ENCODE measurements at places on chromosomes 11 and 22.
A peak's percentile ranks its signal among the peaks of the same experiment; 100 is the strongest.

- no peak for DNase-seq
Measured at GRCh38 chr11:73759610-73760134, 1.2 kb downstream of the RAB6A start.

DNA sequence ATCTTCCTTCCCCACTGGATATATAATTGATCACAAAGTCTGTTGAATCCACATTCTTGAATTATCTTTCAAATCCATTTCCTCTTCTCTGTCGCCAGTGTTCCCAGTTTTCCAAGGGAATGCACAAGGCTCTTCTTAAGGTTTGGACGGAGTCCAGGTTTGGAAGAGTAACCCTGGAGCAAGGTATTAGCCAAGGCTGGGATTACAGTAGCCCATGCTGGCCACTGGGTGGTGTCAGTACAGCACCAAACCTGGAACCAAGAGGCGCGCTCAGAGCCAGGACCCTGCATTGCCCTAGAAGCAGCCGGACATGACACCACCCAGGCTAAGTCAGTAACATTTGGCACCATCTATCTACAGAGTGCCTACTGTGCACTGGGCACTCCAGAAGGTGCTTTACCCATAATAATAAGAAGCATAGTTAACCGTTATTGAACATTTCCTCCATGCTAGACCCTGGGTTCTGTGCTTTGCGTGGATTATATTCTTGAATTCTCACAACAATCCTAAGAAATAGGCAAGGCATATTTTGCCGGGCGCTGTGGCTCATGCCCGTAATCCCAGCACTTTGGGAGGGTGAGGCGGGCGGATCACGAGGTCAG lies 48.0 kb upstream of the CLPB start:
- DNase-seq = peak; percentile 73

DNA sequence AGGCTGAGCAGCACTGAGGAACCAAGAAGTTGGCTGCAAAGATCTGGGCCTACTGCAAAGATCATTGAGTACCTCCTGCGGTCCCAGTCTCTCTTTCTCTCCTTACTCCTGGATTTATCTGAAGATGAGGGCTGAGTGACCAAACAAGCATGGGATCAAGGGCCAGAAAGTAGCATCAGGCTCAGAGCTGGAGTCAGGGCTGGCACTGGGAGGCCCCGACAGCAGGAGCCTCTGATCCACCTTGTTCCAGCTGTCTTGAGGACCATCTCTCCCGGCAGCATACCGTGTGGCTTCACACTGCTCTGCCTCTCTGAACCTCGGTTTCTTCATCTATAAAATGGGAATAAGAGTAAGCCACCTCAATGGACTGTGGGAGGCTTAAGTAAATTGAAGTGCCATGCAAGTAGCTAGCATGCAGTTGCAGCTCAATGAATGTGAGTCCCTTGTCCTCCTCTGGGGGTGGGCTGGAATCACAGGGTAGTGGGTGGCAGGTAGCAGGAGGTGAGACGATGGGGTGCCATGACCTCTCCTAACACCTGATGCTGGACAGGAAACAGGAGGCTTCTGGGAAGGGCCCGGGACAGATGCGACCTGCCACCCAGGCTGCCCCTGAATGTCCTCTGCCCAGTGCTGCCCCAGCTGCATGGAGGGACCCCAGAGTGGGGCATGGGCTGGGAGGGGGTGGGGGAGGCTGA lies 52.5 kb upstream of the PRDM11 start:
- no peak for DNase-seq

DNA sequence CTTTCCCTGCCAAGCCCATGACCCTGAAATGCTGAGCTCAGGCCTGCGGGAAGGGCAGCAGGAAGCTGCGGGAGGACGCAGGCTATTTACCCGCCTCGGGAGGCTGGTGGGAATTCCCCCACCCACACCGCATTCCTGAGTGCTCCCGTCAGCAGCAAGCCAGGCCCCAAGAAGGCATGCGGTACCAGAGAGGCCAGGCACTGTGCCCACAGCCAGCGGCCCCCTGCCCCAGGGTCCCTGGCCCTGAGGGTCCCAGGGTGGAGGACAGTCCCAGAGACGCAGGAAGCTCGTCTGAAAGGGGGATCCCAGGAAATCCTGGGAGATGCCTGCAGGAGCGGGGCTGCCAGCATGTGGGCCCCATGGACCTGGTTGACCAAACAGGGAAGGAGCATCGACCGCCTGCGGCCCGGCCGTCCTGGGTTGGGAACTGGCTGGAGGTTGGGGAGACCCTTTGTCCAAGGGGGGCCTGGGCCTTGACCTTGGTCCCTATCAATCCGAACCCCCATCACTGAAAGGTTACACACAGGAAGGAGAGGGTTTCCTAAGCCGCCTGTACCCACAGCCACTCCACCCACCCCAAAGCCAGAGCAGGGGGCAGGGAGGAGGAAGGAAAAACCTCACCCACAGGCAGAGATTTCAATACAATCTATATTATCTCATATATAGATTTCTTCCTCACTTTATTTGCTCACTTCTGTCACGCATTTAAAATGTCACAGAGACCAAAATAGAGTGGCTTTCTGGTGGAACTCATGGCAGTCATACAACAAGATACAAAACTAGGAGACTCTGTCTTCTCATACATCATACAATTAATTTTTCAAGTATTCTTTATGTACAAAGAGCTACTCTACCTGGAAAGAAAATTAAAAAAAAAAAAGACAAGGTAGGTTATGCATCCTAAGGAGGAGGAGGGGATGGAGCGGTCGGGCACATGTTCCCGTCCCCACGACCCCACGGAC lies 17.1 kb downstream of the MAFF start:
- DNase-seq = no peak

GRCh38 chr11:128506356-128506755 lies 81.0 kb downstream of the ETS1 start:
- no peak for DNase-seq

- peak; percentile 34 for DNase-seq
Measured at GRCh38 chr11:72233056-72233772, 8.6 kb downstream of the INPPL1 start.

DNA sequence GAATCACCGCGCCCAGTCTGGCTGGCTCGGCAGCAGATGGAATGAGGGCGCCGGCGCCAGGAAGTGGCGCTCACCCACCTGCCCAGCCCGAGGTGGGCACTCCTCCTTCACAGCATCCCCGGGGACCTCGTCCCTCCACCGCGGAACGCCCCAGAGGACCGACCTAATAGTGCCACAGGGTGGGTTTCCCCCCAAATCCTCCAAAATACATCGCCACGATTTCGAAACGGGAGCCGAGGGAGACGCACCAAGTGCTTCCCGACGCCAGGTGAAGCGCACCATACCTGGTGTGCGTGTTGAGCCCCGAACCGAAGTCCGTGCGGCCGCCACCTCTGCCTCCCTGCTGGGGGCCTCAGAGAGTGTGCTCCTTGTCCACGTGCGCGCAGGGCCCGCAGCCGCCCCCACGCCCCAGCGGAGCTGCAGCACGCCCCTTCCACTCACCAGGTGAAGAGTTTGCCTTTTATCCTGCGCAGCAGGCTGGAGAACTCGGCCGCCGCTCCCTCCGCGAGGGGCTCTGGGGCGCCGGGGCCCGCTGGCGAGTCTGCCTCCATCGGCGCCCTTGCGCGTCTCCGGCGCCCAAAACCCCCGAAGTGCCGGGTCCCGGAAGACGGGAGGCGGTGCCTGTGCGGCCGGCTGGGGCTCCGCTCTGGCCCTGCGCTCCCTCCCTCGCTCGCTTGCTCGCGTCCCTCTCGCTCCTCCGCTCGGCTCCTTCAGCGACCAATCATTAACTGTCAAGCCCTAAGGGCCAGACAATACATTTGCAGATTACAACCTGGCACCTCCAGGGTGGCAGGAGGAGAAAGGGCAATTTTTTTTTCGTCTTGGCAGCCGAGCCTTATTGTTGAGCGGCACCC lies at the start of gene SLC35F2:
SLC35F2 (minus strand) TSS at position 571 of the 854 bp plus-strand sequence; CDS start at position 551, 20 bp downstream.
- DNase-seq = peak; percentile 83

DNA sequence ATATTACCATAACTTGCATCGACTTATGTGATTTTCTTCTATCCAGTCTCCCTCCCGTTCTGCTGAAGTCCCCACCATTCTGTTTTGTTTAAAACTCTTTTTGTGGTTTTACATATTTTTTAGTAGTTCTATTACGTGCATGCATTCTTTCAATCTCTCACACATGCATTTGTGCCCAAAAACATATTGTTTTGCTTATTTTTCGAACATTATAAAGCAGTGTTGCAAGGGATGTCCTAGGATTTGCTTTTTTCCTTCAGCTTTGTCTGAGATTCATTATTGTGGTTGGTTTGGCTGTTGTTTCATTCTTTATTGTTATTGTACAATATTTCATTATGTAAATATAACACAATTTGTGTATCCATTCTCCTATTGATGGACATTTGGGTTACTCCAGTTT lies 235.7 kb downstream of the DYNC2H1 start:
- DNase-seq = no peak

DNA sequence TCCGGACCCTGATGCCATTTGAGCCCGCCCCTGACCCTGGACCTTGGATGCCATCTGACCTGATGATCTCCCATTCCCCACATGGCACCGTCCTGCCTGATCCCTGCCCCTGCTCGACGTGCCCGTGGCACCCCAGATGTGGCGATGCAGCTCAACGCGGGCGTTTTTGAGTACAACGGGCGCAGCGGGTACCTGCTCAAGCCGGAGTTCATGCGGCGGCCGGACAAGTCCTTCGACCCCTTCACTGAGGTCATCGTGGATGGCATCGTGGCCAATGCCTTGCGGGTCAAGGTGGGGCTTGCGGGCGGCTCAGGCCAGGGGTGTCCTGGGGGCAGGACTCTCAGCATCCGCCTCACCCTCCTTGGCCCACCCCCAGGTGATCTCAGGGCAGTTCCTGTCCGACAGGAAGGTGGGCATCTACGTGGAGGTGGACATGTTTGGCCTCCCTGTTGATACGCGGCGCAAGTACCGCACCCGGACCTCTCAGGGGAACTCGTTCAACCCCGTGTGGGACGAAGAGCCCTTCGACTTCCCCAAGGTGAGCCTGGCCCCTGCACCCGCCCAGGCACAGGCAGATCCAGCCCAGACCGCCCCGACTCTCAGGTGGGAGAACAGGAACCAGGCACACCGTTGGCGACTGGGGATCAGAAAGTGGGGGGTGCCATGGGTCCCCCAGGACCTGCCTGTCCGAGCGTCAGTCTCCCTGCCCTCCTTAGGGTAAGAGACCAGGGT lies 11.1 kb downstream of the PLCB3 start:
- no peak for DNase-seq

DNA sequence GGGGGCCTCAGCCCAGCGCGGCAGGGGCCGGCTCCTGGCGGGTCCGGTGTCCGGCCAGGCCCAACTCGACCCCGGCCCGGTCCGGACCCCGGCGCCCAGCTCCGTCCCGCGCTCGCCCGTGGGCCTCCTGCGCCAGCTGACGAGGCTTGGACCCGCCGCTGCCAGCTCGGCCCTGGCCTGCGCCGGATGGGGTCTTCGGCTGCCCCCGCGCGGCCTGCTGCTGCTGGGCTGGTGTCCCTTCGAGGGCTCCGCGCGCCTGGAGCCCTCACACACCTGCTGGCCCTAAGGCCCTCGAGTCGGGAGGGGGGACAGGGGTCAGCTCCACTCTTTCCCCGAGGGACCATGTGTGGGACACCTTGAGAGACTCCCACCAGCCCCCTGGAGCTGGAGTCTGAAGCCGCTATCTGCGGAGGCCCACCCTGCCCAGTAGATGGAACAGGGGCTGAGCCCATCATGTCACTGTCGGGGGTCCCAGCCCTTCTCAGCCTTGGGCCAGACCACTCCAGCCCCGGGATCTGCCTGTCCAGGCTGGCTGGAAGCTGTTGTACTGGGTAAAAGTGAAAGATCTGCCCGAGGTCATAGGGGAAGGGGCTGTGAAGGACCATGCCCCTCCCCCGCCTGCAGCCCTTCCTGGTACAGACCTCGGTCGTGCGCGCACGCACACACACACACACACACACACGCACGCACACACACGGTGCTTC lies 768 bp upstream of the CDKN1C start:
- DNase-seq = no peak

DNA sequence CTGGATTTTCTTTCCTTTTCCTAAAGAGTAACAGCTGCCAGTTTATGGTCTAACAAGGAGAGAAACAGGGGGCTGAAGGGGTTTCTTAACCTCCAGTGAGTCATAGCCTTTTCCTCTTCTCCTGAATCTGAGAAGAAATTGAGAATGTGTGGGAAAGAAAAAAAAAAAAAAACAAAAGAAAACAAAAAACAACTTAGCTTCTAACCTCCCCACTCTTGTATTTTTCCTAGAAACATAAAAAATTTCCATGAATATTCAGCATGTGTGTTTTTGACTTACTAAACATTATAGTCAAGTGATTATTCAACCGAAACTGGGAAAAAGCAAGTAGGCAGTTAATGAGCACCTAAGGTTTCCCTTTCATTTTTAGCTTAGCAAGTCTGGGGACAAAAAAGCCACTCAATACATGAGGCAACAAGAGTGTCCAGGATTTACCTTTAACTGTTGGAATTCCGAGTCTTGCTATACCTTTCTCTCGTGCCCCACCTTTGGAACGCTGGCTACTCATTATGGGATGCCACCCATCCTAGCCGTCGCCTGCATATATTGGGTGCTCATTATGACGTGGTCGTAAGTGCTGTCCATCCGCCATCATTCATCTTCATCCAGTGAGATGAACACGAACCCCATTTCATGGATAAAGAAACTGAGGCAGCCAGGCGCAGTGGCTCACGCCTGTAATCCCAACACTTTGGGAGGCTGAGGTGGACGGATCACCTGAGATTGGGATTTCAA lies 2.4 kb downstream of the ASPHD2 start:
- no peak for DNase-seq

DNA sequence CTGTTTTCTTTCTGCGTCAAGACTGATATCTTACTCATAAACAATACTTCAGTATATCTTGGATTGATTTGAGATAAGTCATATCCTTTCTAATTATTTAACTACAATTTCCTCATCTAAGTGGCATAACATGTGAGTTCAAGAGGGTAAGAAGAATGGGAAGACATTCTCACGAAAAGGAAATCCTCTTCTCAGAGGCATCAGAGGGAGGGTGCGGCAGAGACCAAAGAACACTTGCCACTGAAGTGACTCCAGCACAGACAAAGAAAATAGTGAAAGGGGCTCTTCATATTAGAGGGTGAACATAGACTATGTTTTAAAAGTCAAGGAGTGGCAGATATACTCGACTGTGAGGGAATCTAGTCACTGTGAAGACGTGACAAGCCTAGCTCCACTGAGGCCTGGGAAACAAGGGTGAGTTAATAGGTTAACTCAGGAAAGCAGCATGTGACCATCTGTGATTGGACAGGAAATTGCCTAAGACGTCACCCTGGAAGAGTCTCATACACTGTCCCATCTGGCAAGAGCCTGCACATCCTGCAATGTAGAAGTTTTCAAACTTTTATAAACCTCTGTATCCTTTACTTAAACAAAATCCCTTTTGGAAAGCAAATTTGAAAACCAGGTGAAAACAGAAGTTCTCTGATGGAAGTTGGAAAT lies 1.9 kb upstream of the MMP1 start:
- DNase-seq = no peak

DNA sequence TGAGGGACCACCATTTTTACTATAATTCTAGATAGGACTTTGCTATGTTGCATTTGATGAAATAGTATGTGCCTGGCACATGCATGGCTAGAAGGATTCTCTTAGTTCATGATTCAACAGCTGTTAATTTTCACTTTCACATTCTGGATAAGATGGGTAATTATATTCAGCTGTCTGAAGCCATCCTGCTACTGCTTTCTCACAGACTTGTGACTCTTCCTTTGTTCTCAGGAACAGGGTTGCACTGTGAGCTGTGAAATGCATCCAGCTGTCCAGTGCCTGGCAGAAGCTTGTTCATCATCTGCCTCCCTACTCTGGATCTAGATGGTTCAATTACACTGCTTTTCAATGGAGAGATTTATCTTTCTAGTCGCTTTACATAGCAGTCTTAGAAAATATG lies 610.1 kb upstream of the ANO5 start:
- DNase-seq = no peak
